ENCODE measurements at places on chromosomes 5 and 9.

- DNase-seq, result no peak
Observed at GRCh38 chr5:83530193-83530592, 58.6 kb downstream of the VCAN start.

GRCh38 chr5:32312197-32312594 lies 543 bp downstream of the MTMR12 start:
- peak; percentile 57 for DNase-seq

GRCh38 chr9:87542141-87542540 lies 44.5 kb downstream of the DAPK1 start:
- no peak for DNase-seq

DNA sequence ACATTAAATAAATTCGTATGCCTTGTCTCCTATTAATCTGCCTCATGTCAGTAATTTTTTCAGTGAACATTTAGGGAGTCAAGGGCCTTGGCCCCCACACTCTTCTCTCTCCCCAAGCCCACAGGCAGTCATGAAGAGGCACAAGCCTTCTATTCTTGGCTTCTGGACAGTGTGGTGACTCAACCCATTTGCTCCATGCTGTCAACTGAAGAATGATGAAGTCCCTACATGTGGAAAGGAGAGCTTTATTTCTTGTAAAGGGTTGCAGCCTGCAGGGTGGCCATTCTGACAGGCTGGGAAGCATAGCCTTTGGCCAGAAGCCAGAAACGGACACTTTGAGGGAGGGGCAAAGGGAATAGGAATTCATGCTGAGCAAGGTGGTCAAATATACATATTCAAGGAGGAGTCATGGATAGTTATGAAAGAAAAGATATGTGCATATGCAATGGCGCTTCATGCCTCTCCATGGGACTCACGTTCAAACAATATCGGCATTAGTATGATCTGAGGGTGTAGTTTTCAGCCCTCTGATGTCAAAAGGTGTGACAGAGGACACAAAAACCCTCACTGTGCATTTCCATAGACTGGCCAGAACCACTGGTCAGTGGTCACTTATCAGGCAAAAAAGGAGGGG lies 31.3 kb downstream of the ANKRA2 start:
- DNase-seq, result no peak

GRCh38 chr9:105842023-105842644 lies 147.8 kb downstream of the TMEM38B start:
- DNase-seq, result peak; percentile 40

- peak; percentile 50 for DNase-seq
Observed at GRCh38 chr5:132102101-132102701, 28.6 kb downstream of the CSF2 start.

DNA sequence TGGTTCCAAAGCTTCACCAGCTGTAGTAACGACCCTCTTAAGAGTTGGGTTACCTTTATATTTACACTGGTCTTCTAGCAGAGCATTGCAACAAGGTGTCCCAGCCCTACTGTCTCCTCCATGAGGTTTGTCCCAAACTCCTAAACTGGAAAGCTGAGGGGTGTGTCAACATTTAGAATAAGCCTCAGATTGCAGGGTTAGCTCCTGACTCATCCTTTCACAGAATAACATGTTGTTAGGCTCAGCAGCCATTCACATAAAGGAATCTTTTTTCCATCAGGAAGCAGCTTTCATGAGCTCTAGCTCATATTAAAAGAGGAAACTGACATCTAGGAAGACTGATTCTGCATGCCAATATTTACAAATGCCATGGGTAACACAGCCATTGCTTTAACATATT lies 238.7 kb downstream of the EFNA5 start:
- DNase-seq, result no peak

DNA sequence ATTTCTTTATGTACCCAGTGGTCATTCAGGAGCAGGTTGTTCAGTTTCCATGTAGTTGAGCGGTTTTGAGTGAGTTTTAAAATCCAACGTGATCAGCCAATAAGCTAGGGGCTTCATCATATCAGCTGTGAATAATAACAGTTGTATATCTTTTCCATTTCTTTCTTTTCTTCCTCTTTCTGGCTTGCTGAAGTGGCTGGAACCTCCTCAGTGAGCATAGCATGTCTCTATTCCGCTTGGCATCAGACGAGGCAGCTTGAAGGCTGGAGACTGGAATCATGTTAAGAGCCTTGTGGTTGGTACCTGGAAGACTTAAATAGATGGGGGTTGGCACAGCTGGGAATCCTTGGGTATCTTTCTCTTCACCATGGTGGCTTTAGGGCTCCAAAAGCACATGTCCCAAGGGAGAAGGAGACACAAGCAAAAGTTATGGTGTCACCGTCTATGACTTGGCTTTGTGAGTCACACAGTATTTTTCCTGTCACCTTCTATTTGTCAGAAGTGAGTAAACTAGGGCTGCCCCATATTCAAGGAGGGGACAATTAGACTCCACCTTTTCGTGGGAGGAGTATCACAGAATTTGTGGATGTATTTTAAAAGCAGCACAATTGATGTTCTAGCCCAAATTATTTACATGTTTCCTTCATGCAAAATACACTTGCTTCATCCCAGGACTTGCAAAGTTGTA lies 38.0 kb upstream of the RETREG1 start:
- DNase-seq, result no peak

DNA sequence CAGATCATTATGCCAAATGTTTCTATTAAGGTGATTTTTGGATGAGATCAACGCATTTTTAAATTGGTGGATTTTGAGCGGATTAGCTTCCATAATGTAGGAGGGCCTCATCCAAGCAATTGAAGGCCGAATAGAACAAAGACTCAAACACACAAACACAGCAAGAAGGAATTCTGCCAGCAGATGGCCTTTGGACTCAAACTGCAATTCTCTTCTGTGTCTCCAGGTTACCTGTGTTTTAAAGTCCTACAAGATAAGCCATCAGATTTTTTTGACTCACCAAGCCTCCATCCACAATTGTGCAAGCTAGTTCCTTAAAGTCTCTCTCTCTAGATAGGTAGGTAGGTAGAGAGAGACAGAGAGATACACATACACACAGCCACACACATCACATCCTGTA lies 25.5 kb downstream of the CDH6 start:
- no peak for DNase-seq

GRCh38 chr9:19176856-19177255 lies 49.6 kb upstream of the PLIN2 start:
- DNase-seq, result no peak

GRCh38 chr9:98361645-98362044 lies 106.2 kb upstream of the TBC1D2 start:
- no peak for DNase-seq

DNA sequence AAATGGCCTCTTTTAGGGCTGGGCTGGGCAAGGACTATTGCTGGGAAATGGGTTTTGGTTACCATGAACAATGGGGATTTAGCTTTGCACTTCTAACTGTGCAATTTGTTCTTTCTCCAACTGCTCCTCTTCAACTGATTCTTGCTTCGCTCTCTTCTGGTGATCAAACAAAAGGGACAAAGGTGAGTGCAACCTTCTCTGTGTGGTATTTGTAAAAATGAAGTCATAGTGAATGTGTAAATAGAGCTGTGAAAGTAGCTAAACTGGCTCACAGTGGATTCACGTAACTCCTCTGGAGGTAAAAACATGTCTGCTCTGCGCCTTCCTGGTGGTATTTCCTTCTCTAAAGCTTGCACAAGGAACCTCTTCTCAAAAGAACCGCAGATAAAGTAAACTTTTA lies 20.9 kb upstream of the SPINK14 start:
- no peak for DNase-seq

DNA sequence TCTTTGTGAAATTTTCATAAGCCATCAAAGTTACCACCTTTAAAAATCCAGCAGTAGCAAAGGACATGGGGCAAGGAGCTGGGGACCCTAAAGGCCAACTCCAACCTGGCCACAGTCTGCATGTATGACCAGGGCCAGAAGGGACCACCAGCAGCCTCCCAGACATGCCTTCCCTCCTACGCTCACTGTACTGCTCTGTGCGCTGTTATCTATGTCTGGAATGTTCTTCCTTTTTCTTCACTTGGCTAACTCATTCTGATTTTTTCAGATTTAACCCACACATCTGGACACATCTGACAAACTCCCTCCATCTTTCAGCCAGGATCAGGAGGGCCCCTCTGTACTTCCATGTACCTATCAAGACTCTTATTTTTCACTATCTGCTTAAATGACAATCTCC lies 47.6 kb upstream of the TRAF1 start:
- no peak for DNase-seq

- DNase-seq, result no peak
Observed at GRCh38 chr9:113416149-113416721, 5.7 kb downstream of the C9orf43 start.

DNA sequence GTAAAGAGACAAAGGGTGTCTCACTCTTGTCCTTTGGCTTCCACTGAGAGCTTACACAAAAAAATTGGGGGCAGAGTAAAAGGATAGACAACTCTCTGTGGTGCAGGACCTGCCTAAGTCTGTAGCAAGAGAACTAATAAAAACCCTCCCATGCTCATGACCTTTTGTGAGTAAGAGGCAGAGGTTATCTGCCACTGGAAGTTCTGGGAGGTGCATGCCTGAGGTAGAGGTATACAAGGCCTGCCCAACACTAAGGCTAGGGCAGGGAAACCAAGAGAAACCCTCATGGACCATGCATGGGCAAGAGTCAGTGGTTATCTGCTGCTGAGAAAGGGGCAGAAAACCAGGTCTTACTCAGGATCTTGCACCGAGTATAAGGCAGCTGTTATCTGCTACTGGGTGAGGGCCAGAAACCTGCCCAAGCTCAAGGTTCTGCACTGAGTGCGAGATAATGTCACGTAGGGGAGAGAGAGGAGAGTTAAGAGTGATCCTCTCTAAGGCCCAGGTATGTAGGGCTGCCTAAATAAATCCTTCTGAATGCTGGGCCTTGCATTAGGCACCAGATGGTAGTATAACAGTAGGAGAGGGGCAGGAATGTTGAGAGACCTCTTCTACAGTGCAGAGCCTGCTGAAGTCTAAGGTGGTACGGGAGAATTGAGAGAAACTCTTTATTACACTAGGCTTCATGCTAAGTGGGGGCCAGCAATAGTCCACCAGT lies 143.4 kb downstream of the MACROH2A1 start:
- DNase-seq, result no peak

GRCh38 chr9:20186231-20186630 lies 397.4 kb upstream of the SLC24A2 start:
- DNase-seq, result no peak

- no peak for DNase-seq
Observed at GRCh38 chr9:134644725-134645606, 3.4 kb downstream of the COL5A1 start.

GRCh38 chr9:27184556-27185351 lies 75.7 kb downstream of the TEK start:
- no peak for DNase-seq

- no peak for DNase-seq
Observed at GRCh38 chr9:136474974-136475865, 7.6 kb downstream of the SEC16A start.

GRCh38 chr9:81682797-81683196 lies 6.5 kb downstream of the TLE1 start:
- DNase-seq, result peak; percentile 73

DNA sequence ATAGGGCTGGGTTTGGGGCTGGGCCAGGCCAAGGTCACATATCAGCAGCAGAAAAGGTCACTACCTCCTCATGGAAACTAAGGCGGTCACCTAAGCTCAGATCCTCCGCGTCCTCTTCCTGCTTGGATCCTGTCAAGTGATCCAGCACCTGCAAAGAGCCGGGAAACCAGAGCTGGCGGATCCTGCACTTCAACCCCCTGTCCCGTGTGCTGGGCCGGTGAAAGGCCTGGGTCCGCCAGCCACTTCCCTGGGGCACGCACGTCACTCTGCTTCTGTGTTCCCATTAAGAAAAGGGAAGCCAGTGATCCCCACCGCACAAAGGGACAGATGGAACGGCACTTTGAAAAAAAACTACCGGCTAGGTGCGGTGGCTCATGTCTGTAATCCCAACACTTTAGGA lies 61.3 kb upstream of the STXBP1 start:
- no peak for DNase-seq

GRCh38 chr5:67908126-67908765 lies 307.3 kb upstream of the PIK3R1 start:
- DNase-seq, result no peak

DNA sequence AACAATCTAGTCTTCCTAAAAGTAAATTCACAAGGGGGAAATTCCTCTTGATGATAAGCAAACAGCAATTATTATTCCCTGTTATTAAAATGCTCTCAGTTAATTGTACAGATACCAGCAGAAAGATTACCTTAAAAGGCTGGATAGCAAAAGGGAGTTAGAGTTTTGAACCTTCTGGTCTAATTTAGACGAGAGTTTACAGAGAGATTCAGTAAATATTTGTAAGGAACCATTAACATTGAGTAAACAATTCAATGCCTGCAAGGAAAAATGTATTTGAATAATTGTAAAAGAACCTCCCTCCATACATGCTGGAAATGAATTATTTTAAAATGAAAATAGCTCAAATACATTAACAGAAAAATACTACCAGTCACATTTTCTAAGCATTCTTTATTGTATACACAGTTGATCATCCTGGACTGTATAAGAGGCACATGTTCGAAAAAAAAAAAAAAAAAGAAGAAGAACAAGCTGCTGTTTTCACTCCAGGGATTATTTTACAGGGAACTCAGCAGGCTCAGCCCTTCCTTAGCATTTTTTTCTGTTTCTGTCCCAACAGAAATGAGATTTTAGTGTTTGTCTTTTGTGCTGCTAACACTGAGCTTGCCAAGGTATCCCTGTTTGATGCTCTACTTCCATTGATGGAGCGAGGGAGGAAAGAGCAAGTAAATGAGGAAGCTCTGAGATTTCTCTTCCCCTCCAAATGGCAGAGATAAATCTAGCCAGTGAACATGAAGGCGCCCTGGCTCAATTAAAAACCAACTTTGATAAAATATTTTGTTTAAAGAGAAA lies 141.1 kb downstream of the ENC1 start:
- DNase-seq, result no peak

DNA sequence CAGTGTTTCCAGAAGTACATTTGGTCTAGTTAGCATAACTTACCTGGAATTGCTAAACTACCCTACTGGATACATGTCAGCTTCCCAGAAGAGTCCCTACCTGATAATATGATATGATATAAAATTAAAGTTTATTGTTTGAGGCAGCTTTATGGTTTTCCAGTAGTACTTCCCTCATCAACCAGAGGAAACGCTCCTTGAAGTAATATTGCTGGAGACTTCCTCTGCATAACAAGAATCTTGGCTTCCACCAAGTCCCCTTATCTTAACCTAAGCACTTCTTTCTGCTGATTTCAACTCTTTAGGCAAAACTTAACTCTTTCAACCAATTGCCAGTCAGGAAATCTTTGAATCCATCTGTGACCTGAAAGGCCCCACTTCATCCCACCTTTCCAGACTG lies 214.3 kb upstream of the PTGER4 start:
- no peak for DNase-seq

Measured in common myeloid progenitor, CD34-positive (primary cell).